ENCODE measurements at places on chromosomes 6 and 20.

DNA sequence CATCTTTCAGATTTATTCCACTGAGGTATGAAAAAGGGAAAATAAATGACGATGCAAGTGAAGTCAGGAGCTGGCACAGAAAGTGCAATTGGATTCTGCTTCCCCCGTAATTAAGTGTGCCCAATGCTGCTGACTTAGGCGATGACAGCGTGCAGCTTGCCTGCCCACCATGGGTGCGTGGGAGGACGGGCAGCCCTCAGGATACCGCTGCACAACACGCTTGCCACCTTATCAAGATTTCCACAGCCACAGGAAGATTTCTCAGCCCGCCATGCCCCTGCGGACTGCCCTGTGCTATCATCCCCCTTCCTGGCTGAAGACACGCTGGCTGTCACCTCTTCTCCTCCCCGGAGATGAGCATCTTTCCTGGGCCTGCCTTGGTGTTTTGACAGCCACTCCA is 103.3 kb upstream of the BACH2 start:
- no peak for DNase-seq

DNA sequence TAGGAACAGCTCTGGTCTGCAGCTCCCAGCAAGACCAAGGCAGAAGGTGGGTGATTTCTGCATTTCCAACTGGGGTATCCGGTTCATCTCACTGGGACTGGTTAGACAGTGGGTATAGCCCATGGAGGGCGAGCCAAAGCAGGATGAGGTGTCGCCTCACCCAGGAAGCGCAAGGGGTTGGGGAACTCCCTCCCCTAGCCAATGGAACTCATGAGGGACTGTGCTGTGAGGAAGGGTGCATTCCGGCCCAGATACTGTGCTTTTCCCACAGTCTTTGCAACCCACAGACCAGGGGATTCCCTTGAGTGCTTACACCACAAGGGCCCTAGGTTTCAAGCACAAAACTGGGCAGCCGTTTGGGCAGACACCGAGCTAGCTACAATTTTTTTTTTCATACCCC is 21.8 kb downstream of the HDDC2 start:
- DNase-seq: no peak

GRCh38 chr6:106253731-106254130 is 71.8 kb downstream of the ATG5 start:
- DNase-seq: no peak

DNA sequence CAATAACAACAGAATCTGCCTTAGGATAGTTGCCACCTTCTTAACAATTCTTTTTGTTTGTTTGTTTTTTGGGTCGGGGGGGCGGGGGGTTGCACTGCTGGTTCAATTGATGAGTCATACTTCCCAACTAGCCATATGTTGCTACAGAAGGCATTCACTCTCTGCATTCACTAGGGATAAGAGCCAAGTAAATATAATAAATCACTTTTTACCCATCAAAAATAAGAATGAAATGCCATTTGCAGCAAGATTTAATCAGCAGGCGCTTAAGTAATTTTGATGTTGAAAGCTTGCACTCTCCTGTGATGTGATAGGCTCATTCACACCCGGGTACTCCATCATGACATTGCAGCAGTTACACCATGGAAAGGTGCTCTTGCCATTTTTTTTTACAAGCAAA is 209.8 kb downstream of the HIVEP2 start:
- DNase-seq: no peak

GRCh38 chr6:95515975-95516374 is 61.4 kb upstream of the MANEA start:
- DNase-seq: no peak

DNA sequence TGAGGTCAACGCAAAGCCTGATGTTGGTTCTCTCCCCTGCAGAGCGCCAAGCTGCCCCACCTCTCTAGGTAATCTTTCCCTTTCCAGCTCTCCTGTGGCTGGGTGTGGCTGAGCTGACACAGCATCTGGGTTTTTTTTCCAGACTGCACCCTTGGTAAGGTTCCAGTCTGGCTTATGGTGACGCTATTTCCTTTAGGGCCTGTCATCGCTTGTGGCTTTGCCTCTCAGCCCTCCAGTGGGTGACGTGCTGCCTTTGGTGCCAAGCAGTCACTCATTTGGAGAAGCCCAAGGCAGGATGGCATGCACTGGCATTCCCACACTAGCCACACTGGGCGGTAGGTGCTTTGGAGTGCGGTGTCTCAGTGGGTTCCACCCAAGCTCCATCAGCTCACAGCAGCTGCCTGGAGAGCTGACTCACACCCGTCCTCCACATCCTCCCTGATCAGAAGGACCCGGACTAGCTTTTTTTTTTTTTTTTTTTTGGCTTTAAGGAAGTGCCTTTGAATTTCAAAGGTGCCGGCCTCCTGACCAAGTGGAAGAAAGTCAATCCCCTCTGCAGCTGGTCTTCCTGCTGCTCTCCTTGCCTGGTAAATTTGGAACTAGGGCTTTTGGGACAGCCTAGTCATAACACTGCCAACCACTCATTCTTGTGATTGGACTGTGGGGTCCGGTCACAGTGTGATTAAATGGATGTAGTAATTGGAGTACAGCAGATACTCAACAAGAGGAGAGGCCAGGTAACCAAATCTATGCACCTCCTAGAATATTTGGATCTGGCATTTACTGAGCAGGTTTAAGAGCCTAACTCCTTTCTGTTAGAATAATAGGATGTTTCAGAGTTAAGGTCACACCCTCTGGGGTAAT is 153.6 kb downstream of the CD83 start:
- no peak for DNase-seq

- DNase-seq: no peak
These were observed 35.5 kb upstream of the TBXT start for GRCh38 chr6:166203003-166203640.

- DNase-seq: no peak
These were observed 118.5 kb downstream of the PDSS2 start for GRCh38 chr6:107340881-107341280.

- peak; percentile 36 for DNase-seq
These were observed 47.1 kb upstream of the TBC1D7 start for GRCh38 chr6:13375360-13375878.

- DNase-seq: no peak
These were observed 28.6 kb upstream of the CCN2 start for GRCh38 chr6:131979515-131980337.

DNA sequence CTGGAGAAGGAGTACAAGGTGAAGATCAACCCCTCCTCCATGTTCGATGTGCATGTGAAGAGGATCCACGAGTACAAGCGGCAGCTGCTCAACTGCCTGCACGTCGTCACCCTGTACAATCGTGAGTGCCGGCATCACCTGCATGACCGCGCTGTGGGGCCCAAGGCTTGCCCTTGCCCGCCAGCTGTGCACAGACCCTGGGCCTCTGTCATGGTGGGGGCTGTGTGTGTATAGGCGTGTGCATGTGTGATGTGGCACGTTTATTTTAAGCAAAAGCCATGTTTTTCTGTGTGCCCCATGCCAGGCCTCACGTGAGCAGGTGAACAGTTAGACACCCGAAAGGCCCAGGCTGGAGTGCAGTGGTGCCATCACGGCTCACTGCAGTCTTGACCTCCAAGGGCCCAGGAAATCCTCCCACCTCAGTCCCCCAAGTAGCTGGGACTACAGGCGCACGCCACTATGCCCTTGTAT is 36.3 kb downstream of the PYGB start:
- no peak for DNase-seq

- no peak for DNase-seq
These were observed 515.7 kb upstream of the BTBD3 start for GRCh38 chr20:11401988-11402387.

DNA sequence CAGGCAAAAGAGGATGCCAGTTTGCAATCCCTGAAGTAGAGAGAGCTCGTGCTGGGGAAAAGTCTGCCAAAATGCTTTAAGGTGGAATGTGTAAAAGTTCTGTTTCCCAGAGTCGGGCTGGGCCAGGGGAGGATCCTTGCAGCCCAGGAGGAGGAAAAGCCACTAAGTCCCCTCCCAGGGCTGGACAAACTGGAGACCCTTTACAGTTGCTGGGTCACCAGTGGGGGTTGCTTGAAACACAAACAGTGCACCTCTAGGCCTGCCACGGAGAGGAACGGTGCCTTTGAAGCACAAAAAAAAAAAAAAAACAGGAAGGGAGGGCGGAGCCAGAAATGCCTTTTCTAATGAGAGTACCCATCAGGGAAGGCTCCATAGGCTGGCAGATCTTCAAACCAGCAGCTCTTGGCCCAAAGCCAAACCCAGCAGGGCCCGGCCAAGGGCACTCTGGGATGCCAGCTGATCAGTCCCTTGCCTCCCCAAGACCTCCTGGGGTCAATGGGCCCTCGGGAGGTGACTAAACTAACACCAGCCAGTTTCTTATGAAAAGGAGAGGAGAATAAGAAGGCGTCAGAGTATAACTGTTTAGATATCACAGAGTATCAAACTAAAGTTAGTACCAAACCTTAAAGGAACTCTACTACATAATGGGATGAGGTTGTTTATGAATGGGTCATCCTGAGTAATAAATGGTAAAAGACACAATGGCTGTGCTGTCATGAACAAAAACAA is 23.7 kb downstream of the HLA-A start:
- DNase-seq: no peak

DNA sequence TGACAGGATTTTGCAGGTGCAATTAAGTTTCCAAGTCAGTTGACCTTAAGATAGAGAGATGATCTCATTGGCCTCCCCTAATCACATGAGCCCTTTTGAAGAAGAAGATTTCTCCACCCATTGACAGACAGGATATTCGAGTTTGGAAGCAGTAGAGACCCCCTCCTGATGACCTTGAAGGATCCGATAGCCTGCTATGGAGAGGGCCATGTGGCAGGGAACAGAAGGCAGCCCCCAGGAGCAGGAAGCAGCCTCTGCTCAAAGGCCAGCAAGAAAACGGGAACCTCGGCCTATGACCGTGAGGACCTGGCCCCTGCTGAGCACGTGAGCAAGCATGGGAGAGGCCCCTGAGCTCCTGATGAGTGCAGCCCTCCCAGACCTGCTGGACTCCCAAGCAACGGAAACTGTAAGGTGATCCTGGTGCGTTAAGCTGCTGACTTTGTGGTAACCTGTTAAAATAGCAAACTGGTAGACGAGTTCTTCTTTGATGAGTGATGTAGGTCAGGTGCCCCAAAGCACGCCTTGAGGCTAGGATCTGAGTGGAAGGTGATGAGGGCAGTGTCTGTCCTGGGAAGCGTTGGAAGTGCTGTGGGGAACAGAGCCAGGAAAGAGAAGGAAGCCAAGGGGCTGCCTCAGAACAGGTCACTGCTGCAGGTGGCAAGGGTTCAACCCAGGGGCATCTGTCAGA is 18.5 kb upstream of the TUBB2A start:
- no peak for DNase-seq

DNA sequence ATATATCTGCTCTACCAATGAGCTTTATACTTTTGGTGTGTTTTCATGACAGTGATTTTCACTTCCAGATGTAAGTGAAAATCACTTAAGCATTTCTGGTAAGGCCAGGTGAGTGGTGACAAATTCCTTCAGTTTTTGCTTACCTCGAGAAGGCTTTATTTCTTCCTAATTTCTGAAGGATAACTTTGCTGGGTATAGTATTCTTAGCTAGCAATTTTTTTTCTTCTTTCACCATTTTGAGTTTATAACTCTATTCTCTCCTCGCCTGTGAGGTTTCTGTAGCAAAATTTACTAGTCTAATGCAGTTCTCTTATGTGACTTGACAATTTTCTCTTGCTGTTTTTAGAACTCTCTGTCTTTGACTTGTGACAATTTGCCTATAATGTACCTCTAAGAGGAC is 7.1 kb downstream of the FHL5 start:
- DNase-seq: no peak

DNA sequence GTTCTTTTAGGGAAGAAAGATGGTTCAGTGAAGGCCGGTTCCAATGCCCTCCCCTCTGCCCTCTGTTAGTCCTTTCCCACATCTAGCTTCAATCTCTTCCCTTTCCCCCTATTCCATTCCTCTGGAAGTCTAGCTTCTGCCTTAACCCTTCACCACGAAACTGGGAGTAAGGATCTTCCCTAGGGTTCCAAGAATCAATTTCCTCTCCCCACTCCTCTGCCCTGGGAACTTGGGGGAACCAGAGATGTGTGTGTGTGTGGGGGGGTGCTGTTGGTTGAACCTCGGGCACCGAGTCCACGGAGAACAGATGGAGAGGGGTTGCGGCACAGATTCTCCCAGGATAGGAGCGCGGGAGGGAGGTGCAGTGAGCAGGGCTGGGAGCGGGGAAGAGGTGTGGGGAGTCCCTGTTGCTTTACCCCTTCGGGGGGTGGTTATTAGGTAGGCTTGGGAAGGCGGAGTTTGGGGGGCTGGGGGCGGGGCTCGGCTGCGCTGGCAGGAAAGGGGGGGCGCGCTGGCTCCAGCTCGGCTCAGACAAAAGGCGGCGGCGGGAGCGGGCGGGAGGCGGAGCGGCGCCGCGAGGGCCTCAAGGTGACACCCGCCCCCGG is at the start of gene TMEM151B:
TSS of gene TMEM151B (plus strand) at position 530 of the 605 bp plus-strand sequence. CDS start 293 bp downstream, outside the sequence.
- no peak for DNase-seq

- no peak for DNase-seq
These were observed 53.8 kb upstream of the MTRF1L start for GRCh38 chr6:153056308-153056707.

GRCh38 chr6:161596807-161597520 is 323.1 kb upstream of the AGPAT4 start:
- DNase-seq: no peak

DNA sequence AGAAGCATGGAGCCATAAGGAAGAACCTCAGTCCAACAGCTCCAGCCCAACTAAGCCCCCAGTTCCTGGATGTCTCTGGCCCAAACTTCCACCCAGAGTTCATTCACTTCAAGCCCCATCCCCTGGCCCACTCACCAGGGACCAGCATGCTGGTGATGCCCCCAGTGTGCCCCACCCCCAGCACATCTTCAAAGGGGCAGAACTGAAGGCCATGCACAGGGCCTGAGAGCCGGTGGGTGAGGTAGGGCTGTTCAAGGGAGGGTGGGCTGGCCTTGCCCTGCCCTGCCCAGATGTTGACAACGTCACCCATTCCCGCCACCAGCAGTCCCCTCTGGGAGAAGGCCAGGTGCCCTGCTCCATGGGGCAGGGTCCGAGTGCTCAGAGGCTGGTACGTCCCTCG is 3.6 kb downstream of the B3GALT4 start:
- DNase-seq: no peak

DNA sequence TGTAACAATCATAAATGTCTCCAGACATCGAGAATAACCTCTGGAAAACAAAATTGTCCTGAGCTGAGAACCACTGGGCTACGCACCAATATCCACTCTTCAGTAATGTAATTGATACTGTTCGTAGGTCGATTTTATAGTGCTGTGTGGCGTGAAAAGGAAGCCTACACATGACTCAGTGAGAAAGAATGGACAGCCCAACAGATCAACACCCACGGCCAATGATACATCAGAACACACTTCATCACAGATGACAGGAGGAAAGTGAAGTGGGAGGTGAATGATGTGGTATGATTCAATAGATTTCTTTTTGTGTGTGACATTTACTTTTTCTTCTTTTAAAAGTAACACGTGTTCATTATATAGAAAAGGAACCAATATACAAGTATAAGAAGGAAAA is 93.5 kb downstream of the RPS12 start:
- DNase-seq: no peak

All from GM18507 (cell line).